CD4-positive, alpha-beta T cell treated with Interleukin-1 beta for 1 hour (primary cell): ENCODE measurements at places on chromosomes 11 and 22.
A peak's percentile ranks its signal among the peaks of the same experiment; 100 is the strongest.

DNA sequence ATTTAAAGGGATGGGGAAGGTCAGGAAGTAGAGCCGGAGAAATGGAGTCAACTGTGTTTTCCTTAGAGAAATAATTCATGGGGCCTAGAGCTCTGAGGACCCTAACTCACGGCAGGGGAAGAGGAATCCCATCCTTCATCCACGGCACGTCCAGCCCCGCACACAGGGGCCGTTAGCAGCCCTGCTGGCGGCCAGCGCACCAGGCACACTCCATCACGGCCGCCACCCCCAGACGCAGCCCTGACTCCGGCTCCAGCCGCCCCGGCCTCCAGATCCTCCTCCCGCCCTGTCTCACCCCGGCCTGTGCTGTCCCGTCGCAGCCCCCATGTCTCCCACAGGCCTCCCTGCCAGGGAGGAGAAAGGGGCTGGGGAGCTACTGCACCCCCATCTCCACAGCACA is 11.2 kb downstream of the MRPL23 start:
- no peak for DNase-seq

- no peak for DNase-seq
Observed at GRCh38 chr11:35721651-35722282, 59.2 kb downstream of the TRIM44 start.

DNA sequence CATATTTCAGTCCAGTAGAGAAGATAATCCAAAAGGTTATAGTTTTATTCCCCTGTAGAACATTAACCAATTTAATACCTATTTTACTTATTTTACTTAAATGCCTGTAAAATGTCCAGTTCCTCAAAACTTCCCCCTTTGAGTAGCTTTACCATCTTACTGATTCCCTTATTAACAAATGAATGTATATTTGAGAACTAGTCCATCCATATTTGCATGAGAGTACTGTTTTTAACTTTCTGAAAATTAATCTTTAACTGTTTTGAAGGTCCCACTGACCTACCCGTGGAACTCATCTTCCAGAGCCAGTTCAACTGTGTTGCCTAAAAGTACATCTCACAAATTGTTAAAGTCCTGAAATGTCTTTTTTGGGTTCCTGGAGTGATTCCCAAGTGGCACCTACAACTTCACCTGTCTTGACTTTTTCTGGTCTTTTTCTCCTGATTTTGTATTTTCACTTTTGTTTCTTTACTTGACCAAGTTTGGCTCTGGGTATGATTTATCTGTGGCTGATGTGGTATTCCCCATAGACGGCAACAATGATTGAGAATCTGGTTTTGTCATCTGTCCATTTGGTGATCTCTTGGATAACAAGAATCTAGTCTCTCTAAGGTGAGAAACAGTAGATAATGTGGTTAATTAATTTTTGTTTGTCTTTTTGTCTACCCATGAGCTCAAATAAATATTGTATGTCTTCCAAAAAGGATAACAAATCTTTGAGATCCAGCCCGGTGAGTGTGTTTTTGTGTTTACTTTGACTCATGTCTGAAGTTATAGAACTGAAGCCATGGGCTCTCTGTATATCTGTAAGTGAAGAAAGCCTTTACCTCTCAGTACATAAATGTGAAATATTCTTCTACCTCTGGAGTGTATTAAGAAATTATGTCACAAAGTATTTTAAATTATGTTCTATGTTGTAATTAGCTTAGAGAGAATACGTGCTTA is 174.2 kb downstream of the ETS1 start:
- no peak for DNase-seq

DNA sequence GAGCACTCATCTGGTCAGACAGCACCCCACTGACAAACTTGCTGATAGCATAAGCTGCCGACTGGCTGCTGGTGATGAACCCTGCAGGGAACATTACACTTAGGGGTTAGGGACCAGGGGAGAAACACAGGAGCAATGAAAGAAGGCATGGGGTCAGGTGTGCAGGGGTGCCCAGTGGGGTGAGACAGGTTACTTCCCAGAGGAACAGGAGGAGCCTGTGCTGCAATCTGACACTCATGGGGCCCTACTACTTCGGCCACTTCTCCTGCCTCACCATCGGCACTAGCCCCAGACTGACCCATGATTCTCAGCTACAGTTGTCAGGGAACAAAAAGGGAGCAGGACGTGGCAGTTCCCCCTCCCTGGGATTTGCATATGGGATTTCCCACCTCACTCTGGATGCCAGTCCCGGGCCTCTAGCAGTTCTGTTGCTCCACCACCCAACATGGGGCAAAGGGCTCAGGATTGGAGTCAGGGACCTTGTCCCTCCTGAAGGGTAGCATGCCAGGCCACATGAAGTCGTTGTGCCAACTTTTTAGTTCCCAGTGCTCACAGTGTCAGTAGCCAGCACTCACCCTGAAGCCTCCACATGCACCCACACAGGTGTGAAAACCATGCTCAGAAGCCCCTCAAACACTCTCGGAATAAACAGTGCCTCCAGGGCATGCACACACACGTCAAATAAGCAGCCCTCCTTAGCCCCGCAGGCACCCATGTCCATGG is 2.2 kb downstream of the SLC37A4 start:
- no peak for DNase-seq

DNA sequence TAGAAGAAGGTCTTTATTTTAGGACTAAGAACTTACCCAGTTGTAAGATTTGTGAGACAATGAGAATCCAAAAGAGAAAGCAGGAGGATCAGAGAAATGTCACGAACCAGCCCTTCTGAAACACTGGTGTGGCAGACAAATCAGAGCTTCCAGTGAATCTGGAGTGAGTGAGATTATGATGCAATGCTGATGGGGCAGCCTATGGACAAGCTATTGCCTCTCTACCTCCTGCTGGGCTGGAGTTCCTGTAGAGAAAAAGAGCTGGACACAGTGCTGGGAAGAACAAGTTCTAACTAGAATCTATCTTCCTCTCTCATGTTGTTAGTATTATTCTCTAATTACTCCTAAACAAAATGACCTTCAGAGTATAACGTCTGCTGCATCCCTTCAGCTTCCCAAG is 12.0 kb upstream of the ANO3 start:
- no peak for DNase-seq

GRCh38 chr22:31274017-31274416 is 18.3 kb downstream of the PIK3IP1 start:
- DNase-seq, result no peak

DNA sequence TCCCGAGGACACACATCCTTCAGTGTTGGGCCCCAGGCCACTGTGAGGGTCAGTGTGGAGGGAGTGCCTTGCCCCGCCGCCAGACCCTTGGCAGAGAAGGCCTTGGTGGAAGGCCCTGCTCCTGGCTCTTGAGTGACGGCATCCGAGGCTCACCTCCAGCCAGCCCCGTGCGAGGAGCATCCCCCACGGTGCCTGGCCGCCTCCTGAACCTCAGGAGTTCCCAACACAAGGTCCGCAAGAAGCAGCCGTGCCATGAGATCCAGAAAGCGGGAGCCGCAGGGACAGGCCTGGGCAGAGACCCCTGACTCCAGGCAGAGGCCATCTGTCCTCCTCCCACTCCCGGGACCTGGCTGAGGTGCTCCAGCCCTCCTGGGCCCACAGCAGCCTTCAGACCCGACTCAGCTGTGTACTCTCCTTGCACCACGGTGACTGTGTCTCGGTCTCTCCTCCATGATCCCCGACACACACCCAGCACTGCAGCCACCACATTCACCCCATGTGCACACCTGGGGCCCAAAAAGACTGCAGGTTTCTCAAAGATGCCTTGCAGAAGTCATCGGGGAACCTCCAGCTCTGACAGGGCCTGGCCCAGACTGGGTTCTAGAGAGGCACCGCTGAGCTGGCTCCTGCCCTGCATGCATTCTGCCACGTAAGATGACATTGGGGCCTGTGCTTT is 870.2 kb downstream of the BRD1 start:
- no peak for DNase-seq

- no peak for DNase-seq
Observed at GRCh38 chr22:27679693-27680488, 121.7 kb downstream of the MN1 start.

GRCh38 chr11:47269002-47269828 is 718 bp upstream of the MADD start:
- DNase-seq, result peak; percentile 88

GRCh38 chr22:24952837-24953383 is 394 bp downstream of the KIAA1671 start:
- no peak for DNase-seq

GRCh38 chr11:122069707-122070360 is 46.2 kb downstream of the BLID start:
- DNase-seq, result no peak

- DNase-seq, result no peak
Observed at GRCh38 chr11:94855666-94856065, 87.5 kb downstream of the AMOTL1 start.

- DNase-seq, result no peak
Observed at GRCh38 chr22:49136816-49137180, 690.9 kb downstream of the BRD1 start.

DNA sequence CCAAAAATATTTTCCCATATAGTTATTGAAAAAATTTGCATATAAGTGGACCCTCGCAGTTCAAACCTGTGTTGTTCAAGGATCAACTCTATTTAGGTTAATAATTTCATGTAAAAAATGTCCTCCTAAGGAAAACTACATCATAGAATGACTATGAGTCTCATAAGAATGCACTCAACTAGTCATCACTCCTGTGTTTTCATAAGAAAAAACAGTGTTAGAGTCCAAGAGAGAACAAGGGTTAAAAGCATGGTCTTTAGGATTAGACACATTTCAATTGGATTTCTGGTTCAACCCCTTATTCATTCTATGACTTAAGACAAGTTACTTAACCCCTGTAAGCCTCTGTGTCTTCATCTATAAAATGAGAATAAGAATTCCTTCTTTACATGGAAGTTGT is 5.1 kb downstream of the PARVA start:
- no peak for DNase-seq

- DNase-seq, result no peak
Observed at GRCh38 chr11:33694346-33695050, 6.1 kb downstream of the C11orf91 start.

GRCh38 chr11:105829084-105829483 is 193.0 kb downstream of the MSANTD4 start:
- DNase-seq, result no peak

DNA sequence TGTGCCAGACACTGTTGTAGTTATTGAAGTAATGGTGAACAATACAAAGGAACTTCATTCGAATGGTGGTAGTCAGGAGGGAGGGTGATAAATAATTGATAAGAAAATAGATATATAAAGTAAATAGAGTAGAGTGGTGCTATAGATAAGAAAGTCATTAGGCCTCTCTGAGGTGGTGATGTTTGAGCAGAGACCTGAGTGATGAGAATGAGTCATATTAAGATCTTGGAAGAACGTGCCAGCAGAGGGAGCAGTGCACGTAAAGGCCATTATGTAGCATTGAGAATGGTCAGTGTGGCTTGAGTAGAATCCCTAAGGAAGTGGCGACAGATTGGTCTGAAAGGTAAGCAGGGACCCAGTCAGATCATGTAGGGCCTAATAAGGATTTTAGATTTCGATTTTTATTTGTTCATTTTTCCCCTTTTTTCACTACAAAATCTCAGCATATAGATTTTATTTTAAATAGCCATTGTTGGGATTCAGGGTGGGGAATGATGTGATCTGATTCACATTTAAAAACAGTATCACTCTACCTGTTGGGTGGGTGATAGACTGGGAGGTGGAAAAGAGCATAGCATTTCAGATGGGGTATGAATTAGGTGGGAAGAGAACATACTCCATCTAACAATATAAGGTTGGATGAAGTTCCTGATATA is 44.7 kb downstream of the CCDC90B start:
- DNase-seq, result peak; percentile 11

DNA sequence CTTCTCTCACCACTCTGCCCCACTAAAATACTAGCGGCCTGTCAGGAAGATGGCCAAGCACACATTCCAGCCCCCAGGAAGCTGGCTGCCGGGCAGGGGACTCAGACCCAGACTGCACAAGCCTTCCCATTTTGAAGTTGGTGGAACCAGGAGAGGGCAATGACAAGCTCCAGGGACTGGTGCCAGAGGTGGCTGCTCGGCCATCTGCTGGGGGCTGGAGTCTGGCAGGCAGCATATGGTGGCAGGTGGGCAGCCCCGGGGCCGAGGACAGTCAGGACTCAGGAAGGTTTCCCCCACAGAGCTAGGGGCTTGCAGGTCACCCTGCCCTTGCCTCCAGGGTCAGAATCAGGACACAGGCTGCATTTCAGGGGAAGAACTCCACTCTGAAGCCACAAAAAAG is 22.6 kb downstream of the KCNJ5 start:
- DNase-seq, result no peak

DNA sequence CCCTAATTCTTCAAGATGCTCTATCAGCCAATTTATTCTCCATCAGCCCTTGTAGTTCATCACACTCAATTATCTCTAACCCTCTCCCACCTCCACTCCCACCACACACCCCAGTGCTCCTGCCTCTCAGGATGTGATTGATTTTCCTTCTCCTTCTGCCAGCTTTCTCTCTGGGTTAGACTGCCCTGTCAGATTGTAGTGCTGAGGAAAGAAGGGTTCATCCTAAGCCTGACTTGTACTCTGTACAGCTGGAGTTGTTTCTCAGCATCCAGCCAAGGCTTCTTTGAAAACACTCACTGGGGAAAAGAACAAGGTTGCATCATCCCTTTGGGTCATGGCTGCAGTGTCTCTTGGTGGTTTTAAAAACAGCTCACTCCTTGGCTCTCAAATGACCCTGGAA is 61.2 kb downstream of the CECR2 start:
- no peak for DNase-seq

GRCh38 chr11:102237096-102237735 is 80.1 kb upstream of the BIRC3 start:
- DNase-seq, result no peak

GRCh38 chr11:74004759-74005615 is 3.9 kb downstream of the UCP3 start:
- peak; percentile 88 for DNase-seq

DNA sequence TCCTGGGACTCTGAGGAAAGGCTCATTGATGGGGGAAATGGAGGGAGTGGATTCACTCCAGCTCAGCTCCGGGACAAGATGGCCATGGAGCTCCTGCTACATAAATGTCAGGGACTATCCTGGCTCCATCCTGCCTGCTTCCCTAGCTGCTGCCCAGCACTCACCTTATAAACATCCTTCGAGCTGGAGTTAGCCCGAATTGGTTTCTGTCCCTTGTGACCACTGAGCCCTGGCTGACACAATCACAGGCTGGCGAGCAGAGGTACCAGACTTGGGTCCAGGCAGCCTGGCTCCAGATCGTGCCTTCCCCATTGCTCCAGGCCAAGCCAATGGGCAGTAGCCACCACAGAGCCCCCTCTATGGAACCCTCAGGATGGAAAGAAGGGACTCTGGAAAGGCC is 77.6 kb downstream of the FDX1 start:
- no peak for DNase-seq

- peak; percentile 77 for DNase-seq
Observed at GRCh38 chr22:17243524-17243923, 24.3 kb upstream of the ADA2 start.

DNA sequence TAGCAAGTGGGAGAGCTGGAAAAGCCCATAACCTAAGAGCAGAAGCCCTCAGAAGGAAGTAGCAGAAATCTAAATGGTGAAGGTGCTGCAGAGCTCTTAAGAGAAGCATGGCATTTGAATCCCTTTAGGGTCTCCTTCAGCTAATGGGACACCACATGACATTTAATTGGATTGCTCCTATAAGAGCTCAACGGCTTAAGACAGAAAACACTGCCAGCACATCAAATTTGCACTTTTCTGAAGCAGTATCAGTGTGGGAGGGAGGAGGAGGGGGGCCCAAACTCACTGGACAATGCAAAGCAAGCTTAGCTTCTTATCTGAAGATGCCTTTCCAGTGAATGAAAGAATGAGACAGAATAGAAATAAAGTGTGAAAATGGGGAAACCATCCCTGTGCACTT is 287.9 kb upstream of the MTNR1B start:
- no peak for DNase-seq
